Head of caudate nucleus (tissue), 42 donors: ENCODE measurements at places on chromosomes 1 and 21.

DNA sequence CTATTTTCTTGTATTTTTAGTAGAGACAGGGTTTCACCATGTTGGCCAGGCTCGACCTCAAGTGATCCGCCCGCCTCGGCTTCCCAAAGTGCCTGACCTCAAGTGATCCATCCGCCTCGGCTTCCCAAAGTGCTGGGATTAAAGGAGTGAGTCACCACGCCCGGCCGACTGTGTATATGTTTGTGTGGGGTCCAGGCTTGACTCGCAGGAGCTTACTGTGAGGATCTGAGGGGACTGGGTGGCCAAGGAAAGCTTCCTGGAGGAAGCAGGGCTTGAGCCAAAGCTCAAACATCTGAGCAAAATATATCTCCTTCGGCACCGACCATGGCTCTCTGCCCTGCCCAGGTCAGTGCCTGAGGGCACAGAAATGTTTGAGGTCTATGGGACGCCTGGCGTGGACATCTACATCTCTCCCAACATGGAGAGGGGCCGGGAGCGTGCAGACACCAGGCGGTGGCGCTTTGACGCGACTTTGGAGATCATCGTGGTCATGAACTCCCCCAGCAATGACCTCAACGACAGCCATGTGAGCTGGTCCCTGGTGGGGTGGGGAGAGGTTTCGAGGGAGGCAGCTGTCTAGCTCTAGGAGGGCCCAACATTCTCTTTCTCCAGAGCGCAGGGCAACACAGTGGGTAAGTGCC is 10.5 kb downstream of the PADI3 start:
- no peak for DNase-seq

- DNase-seq, result no peak
Observed at GRCh38 chr1:228156941-228157728, 7.4 kb downstream of the GJC2 start.

GRCh38 chr1:170620164-170620563 is 43.8 kb upstream of the PRRX1 start:
- no peak for DNase-seq

- DNase-seq, result no peak
Observed at GRCh38 chr1:228087771-228088251, 5.3 kb downstream of the ARF1 start.

GRCh38 chr1:4626061-4626460 is 28.3 kb upstream of the AJAP1 start:
- no peak for DNase-seq

DNA sequence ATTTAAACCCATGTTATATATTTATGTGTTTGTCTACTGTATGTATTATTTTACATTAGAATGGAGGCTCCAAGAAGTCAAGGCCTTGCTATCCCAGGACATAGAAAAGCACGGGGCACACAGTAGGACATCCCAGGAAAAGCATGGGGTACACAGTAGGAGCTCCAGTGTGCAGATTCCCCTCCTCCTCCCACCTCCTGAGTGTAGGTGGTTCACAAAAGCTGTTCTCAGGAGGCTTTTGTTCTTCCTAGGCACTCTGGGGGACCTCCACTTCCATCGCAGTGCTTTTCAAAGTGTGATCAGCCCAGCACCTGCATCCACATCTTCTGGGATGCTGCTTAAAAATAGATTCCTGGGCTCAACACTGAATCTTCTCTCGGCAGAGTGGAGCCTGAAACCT is 30.8 kb upstream of the VTCN1 start:
- no peak for DNase-seq

GRCh38 chr21:27721675-27722074 is 754.8 kb upstream of the ADAMTS5 start:
- DNase-seq, result no peak

DNA sequence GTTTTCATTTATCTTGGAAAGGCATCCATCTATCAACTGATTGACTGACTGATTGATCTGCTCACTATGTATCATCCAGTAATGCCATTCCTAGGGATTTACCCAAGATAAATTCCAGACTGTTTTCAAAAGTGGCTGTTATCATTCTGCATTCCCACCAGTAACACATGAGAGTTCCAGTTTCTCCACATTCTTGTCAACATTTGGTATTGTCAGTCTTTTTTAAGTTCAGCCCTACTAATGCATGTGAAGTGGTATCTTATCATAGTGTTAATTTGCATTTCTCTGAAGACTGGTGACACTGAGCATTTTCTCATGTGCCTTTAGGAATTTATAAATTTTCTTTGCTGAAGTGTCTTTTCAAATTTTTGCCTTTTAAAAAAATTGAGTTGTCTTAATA is 99.6 kb downstream of the SIM2 start:
- no peak for DNase-seq

DNA sequence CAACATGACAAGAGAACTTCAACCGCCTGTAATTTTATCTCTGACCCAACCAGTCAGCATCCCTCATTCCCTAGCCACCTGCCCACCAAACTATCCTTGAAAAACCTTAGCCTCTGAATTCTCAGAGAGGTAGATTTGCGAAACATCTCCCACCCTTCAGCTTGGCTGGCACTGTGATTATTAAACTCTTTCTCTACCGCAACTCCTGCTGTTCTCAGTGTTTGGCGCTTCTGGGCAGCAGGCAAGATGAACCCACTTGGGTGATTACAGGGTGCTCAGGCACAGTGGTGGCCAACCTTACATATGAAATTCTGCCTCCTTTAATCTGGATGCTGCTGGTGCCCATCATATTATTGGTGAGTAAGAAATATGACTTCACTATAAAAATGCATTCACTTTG is 22.1 kb downstream of the CCDC190 start:
- DNase-seq, result no peak

DNA sequence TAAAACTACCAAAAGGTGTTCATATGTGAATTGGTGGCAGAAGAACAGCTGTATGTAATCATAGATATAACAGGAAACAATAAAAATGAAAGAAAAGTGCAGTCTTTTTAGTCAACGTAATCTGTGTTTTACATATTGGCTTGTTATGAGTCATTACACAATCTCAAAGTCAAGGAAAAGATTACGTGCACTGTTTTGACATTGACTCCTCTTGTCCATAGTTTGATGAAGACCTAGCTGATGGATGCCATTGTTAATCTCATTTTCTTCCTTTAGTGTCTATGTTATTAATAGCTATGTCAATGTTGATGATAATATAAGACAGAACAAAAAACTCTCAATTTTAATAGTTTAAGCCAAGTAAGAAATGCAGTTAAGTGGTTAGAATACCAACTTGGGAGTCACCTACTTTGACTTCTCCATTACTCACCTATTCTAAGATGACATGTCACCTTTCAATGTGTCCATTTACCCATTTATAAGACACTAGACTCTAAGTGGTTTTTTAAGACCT is 84.5 kb upstream of the SAMSN1 start:
- no peak for DNase-seq

DNA sequence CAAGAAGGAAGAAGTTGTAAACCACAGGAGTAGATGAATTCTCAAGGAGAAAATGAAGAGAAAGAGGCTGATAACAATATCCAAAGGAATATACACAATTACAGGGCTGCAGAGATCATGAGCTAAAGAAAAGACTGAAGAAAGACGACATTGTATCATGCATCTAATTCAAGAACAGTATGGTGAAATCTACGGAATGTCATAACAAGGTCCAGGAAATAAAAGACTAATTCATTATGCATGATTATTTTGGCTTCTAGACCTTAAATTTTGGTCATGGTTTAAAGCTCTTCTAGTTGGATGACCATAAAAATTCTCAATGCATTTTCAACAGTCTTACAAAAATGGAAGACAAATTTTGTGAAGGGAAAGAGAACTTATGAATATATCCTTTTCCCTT is 71.7 kb downstream of the SH3GLB1 start:
- no peak for DNase-seq

GRCh38 chr1:192732787-192733186 is 76.1 kb upstream of the RGS2 start:
- DNase-seq, result no peak

DNA sequence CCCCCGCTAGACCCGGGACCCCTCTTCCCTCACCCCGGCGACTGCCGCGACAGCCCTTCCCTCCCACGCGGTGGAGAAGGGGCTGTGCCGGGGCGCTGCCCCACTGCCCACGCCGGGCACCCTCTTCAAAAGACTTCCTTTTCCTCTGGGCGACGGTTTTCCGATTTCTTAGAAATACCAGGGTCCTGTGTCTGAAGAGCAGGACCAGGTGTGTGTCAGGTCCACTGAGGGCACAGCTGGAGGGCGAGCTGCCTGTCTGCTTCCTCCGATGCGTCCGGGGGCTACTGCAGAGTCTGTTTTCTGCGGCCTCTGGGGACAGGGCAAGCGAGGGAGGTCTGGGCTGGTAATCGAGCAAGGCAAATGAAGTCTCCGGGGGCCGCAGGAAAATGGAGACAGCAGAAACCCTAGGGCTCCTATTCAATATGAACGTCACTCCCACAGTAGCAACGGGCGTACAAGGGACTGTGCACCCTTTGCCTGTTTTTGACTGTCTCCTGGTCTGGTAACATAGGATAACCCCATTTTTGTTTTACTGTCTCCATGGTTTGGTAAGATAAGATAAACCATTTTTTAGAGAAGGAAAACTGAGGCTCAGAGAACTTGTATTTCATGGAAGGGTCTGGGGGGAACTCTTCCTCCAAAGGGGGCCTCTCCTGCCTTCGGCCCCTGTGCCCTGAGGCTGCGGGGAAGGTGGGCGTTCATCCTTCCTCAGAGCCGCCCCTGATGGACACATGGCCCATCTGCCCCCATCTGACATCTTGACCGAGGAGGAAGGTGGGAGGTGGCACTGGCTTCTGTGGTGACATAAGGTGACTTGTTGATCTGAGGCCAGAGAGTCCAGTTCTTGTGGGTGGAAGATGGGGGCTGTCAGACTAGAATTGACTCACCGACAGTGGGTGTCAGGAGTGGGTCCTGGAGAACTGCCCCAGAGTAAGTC is 970 bp downstream of the TNFRSF1B start:
- no peak for DNase-seq

- DNase-seq, result no peak
Observed at GRCh38 chr1:3195966-3196515, 127.0 kb downstream of the PRDM16 start.

DNA sequence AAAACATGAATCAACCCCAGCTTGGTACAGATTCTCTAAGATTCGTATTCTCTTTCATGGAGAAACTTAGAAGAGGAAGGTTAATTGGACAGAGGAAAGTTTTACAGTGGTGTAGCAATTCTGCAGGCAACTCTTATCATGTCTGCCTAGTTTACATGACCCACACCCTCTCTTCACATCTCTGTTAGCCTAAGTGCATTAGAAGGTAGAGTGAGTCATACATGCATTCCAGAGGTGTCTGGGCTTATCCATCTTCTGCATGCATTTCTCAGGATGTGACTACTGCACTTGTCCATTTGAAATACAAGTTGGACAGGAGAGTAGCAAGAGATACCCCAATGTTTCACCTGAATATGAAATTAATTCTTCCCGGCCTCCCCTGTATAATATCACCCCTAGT is 578.4 kb upstream of the NCAM2 start:
- no peak for DNase-seq

DNA sequence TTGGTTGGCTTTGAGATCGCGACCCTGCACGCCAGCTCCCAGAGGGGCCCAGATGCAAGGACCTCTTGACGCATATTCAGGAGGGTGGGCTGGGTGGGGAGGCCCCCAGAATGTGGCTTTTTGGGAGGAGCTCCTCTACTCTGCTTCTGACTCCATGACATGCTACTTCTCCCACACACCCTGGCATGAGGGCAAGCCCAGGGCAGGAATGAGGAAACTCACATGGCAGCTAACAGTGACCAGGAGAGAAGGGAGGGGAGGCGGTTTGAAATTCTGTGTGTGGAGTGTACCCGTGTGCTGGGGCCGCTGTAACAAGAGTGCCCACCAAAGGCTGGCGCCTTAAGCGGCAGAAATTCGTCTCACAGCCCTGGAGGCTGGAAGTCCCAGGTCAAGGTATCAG is 61.3 kb upstream of the GPR153 start:
- no peak for DNase-seq

DNA sequence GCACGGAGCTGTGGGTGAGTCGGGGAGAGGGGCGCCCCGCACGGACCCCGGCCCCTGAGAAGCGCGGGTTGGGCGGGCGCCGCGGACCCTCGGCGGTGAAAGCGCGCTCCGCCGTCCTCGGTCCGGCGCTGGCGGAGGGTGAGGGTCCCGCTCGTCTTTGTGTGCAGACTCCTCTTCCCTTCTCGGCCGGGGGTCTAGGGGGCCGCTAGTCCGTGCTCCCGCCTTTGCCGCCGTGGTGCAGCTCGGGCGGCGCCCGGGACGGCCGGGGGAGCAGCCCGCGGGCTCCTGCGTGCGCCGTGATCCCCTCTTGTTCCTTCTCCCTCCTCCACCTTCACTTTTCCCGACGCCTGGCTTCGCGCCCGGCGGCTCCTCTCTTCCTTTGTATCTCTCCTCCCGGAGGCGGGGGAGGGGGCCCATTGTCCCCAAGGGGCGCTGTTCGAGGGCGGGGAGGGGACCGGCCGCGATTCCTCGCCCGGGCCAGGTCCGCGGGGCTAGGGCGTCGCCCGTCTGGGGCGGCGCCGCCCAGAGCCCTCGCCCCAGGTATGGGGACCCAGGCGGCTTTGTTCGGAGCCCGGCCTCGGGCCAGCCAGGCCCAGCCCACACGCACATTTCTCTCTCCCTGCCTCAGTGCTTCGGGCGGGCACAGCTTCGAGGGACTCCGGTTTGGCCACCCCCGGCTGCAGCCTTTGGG is 519 bp downstream of the FNBP1L start:
- DNase-seq, result peak; percentile 46

GRCh38 chr1:47738560-47739182 is 258.5 kb downstream of the TRABD2B start:
- no peak for DNase-seq

- DNase-seq, result no peak
Observed at GRCh38 chr1:22754106-22754768, 43.6 kb downstream of the EPHB2 start.

- no peak for DNase-seq
Observed at GRCh38 chr1:61186753-61187152, 104.4 kb downstream of the NFIA start.
